ENCODE measurements at places on chromosomes 6 and 20. TPM values are rescaled to one million over a fixed set of nuclear protein-coding genes. Genes with fewer than 3 reads are reported as not detected.

The FANCE gene
- total RNA-seq: 2.6 TPM

The HLA-G gene
- 7.7 TPM for total RNA-seq

The RBM24 gene
- total RNA-seq: not detected

The SPINT3 gene
- total RNA-seq: not detected

The RAD21L1 gene
- total RNA-seq: not detected

The TUBB1 gene
- 18.8 TPM for total RNA-seq

The HMGN3 gene
- total RNA-seq: 65.1 TPM

The C6orf15 gene
- not detected for total RNA-seq

The MMUT gene
- total RNA-seq: 7.2 TPM

DNA sequence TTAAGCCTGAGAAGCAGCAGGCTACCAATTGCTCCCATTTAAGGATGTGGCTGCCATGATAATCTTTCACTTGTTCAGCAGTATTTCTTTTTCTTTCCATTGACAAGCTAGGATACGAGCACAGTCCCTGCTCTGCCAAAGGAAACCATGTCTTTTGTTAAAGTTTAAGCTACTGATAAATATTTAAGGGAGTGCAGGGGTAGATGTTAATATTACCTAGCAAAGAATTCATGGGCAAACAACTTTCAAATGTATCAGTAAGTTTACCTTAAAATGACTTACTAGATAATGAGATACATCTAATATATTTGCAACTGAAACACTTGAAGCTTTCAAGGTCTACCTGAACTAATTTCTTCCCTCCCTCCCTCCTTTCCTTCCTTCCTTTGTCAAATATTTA lies 77.3 kb downstream of the OPN5 start:
- H3K27ac ChIP-seq: no peak overlapping the region
- no peak for DNase-seq
- H3K4me1 ChIP-seq: no peaks in the 10 kb centered on the region
- H3K27me3 ChIP-seq: no peaks in the 10 kb centered on the region
- no peaks in the 10 kb centered on the region for H3K36me3 ChIP-seq
- H3K4me3 ChIP-seq: no peak overlapping the region

- DNase-seq: no peak
- H3K4me1 ChIP-seq: no peaks in the 10 kb centered on the region
- no peaks in the 10 kb centered on the region for H3K27me3 ChIP-seq
Measured at GRCh38 chr6:81969011-81969410, 216.5 kb upstream of the TENT5A start.

- H3K4me3 ChIP-seq: no peak overlapping the region
- no peak for DNase-seq
- H3K27ac ChIP-seq: no peak overlapping the region
- no peaks in the 10 kb centered on the region for H3K36me3 ChIP-seq
- H3K4me1 ChIP-seq: no peaks in the 10 kb centered on the region
Measured at GRCh38 chr6:106017454-106017853, 68.7 kb upstream of the PRDM1 start.

DNA sequence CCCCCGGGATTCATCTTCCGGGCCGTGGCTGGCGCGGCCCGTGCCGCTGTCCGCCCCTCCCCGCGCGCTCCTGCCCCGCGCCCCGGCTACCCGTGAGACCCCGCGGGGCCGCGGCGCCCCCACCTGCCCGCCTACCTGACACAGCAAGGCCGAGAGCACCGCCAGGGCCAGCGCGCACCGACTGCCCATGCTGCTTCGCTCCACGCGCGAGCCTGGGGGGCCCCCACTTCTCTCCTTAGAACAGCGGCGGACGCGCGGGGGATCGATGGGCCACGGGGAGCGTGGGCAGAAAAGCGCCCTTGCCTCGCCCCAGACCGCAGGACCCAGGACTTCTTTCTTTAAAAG lies 955 bp downstream of the DLL1 start:
- H3K36me3 ChIP-seq: peaks cover 12% of the 10 kb centered on the region
- peak overlapping the region; percentile 85 for H3K4me3 ChIP-seq
- no peak overlapping the region for H3K27ac ChIP-seq
- DNase-seq: no peak

- H3K36me3 ChIP-seq: peaks cover 9% of the 10 kb centered on the region
- no peaks in the 10 kb centered on the region for H3K27me3 ChIP-seq
- H3K27ac ChIP-seq: no peak overlapping the region
- no peak overlapping the region for H3K4me3 ChIP-seq
- H3K4me1 ChIP-seq: no peaks in the 10 kb centered on the region
Measured at GRCh38 chr20:21225215-21225947, 77.8 kb upstream of the XRN2 start.

- DNase-seq: no peak
- no peaks in the 10 kb centered on the region for H3K36me3 ChIP-seq
- no peaks in the 10 kb centered on the region for H3K4me1 ChIP-seq
- H3K4me3 ChIP-seq: no peak overlapping the region
Measured at GRCh38 chr6:131015630-131016263, 47.3 kb downstream of the EPB41L2 start.

- H3K36me3 ChIP-seq: no peaks in the 10 kb centered on the region
- H3K27ac ChIP-seq: no peak overlapping the region
- DNase-seq: no peak
Measured at GRCh38 chr20:36408219-36408618, 102.1 kb downstream of the DLGAP4 start.

- no peaks in the 10 kb centered on the region for H3K4me1 ChIP-seq
- H3K27me3 ChIP-seq: no peaks in the 10 kb centered on the region
- H3K36me3 ChIP-seq: no peaks in the 10 kb centered on the region
- H3K27ac ChIP-seq: no peak overlapping the region
Measured at GRCh38 chr20:9441948-9442347, 72.4 kb upstream of the LAMP5 start.

GRCh38 chr6:4759997-4760396 lies 16.2 kb upstream of the CDYL start:
- no peak overlapping the region for H3K27ac ChIP-seq
- DNase-seq: no peak
- H3K4me1 ChIP-seq: no peaks in the 10 kb centered on the region
- H3K27me3 ChIP-seq: peaks cover 2% of the 10 kb centered on the region

DNA sequence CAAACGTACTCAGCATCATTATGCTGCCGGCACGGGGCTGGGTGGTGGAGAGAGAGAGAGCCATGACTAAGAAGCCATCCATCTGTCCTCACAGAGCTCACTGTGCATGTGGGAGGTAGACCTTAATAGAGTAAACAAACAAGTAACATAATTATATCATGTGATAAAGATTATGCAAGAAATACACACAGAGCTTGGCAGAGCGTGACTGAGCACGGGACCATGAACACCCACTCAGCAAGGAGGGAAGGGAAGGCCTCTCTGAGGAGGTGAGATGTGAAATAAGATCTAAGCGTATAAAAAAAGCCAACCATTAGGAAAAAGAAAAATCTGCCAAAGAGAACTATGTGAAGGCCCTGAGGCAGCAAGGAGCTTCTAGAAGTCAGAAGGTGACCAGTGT lies 207.5 kb downstream of the PTPRT start:
- no peak overlapping the region for H3K4me3 ChIP-seq
- no peak overlapping the region for H3K27ac ChIP-seq
- no peaks in the 10 kb centered on the region for H3K36me3 ChIP-seq

GRCh38 chr20:59139998-59140397 lies 23.6 kb upstream of the ZNF831 start:
- H3K36me3 ChIP-seq: no peaks in the 10 kb centered on the region
- H3K4me3 ChIP-seq: no peak overlapping the region
- H3K27ac ChIP-seq: no peak overlapping the region
- H3K27me3 ChIP-seq: no peaks in the 10 kb centered on the region
- no peak for DNase-seq

GRCh38 chr20:40717343-40717865 lies 28.4 kb upstream of the MAFB start:
- no peaks in the 10 kb centered on the region for H3K27me3 ChIP-seq
- H3K36me3 ChIP-seq: no peaks in the 10 kb centered on the region
- no peaks in the 10 kb centered on the region for H3K4me1 ChIP-seq

DNA sequence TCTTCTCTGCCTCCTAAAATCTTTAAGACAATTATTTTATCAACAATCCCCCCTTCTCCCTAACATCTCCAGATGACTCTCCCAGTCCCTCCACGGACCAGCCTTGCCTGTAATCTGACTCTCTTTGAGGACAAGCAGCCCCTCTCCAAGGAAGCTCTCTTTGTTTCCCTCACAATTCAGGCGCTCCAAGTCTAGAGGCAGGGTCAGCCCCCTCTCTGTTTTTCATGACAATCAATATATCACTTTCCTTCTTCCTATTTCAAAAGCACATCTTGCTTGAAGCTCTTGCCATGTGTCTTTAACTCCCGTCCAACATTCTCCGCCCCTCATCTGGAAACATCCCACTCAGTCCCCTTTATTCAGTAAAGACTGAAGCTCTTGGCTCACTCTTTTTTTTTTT lies 393.4 kb upstream of the SULF2 start:
- DNase-seq: no peak
- H3K36me3 ChIP-seq: no peaks in the 10 kb centered on the region
- no peaks in the 10 kb centered on the region for H3K27me3 ChIP-seq
- H3K4me3 ChIP-seq: no peak overlapping the region
- H3K27ac ChIP-seq: no peak overlapping the region

- H3K36me3 ChIP-seq: no peaks in the 10 kb centered on the region
- no peak for DNase-seq
- no peak overlapping the region for H3K27ac ChIP-seq
- no peaks in the 10 kb centered on the region for H3K27me3 ChIP-seq
- H3K4me1 ChIP-seq: no peaks in the 10 kb centered on the region
- no peak overlapping the region for H3K4me3 ChIP-seq
Measured at GRCh38 chr20:7308163-7308562, 540.7 kb downstream of the BMP2 start.

GRCh38 chr20:14561741-14562221 lies 224.4 kb upstream of the FLRT3 start:
- no peak for DNase-seq
- H3K27me3 ChIP-seq: no peaks in the 10 kb centered on the region
- H3K4me1 ChIP-seq: no peaks in the 10 kb centered on the region
- H3K4me3 ChIP-seq: no peak overlapping the region

- H3K27me3 ChIP-seq: no peaks in the 10 kb centered on the region
- no peak for DNase-seq
- H3K4me3 ChIP-seq: no peak overlapping the region
- H3K27ac ChIP-seq: no peak overlapping the region
- H3K4me1 ChIP-seq: peaks cover 12% of the 10 kb centered on the region
- no peaks in the 10 kb centered on the region for H3K36me3 ChIP-seq
Measured at GRCh38 chr20:8205996-8206395, 73.9 kb downstream of the PLCB1 start.

DNA sequence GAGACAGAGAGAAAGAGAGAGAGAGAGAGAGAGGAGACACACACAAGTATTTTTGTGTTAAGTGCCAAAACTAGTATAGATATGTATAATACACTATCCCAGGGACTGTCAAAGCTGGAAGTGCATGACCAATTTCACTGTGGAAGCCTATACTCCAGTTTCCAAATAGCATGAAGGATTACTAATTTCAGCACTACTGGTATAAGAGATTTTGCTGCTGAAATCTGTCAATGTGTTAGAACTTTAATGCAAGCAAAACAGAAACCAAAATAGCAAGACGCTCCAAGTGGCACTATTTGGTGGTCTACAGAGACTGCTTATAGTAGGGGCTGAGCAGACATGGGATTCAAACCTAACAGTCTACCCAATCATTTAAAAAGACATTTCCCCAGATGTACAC lies 284.8 kb downstream of the BTBD9 start:
- no peak for DNase-seq
- H3K27ac ChIP-seq: no peak overlapping the region
- no peaks in the 10 kb centered on the region for H3K4me1 ChIP-seq

DNA sequence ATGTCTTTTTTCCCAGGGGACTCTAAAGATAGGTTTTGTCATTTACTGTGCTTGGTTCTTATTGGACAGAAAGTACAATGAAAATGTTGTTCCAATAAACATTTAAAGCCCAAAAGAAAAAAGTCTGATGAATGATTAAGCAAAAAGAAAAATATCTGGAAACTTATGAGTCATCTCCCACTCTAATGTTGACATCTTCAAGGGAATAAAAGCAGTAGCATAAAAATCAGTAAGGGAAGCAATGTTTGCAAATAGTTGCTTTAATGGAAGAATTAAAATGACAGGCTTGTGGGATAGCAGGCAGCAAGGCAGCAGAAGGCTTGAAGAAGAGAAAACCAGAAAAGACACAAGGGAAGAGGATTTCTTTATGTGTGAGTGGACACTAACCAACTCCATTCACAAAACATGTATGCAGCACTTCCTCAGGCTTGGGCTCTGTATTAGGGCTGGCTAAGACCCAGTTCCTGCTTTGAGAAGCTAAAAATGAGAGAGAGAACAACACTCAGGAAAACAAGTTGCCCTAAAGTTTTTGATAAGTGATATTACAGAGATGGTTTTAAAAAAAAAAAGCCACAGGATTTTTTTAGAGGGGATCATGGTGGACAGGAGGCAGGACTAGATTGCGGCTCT lies 263.2 kb upstream of the NT5E start:
- no peaks in the 10 kb centered on the region for H3K36me3 ChIP-seq
- H3K27me3 ChIP-seq: no peaks in the 10 kb centered on the region
- no peak overlapping the region for H3K27ac ChIP-seq
- H3K4me3 ChIP-seq: no peak overlapping the region

DNA sequence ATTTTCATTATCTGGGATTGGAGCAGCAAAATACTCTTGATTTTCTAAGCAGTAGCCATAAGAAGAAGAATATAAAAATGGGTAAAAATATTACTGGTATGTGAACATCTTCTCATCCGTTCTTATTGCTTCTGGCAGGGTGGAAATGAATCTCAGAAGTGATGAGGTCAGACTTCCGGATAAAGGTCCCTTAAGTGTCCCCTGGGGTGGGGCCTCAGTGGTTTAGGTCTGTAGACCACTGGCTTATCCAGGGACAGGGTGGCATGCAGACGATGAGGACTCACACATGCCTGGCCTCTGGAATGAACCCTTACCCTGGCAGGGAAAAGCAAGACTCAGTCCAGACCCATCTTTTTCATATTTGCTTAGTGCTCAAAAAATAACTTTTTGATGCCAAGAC lies 143.3 kb downstream of the UST start:
- no peak for DNase-seq
- no peaks in the 10 kb centered on the region for H3K36me3 ChIP-seq
- no peaks in the 10 kb centered on the region for H3K4me1 ChIP-seq
- no peak overlapping the region for H3K4me3 ChIP-seq

DNA sequence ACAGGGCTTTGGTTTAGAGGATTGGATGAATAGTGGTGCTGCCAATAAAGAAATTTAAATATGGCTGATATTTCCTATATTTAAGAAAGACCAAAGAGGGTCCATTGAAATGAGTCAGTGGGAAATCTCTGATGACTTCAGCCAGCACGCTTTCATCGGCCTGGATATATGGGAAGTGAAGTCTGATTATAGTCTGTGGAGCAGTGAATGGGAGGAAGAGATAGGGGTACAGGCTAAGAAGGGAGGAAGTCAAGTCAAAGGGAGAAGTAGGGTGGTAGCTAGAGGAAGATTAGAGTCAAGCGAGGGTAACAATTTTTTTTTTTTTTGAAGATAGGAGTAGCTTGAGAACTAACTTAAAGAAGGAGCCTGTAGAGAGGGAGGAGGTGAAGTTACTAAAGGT lies 22.7 kb downstream of the SLC16A10 start:
- no peak for DNase-seq
- no peaks in the 10 kb centered on the region for H3K36me3 ChIP-seq
- no peaks in the 10 kb centered on the region for H3K27me3 ChIP-seq

DNA sequence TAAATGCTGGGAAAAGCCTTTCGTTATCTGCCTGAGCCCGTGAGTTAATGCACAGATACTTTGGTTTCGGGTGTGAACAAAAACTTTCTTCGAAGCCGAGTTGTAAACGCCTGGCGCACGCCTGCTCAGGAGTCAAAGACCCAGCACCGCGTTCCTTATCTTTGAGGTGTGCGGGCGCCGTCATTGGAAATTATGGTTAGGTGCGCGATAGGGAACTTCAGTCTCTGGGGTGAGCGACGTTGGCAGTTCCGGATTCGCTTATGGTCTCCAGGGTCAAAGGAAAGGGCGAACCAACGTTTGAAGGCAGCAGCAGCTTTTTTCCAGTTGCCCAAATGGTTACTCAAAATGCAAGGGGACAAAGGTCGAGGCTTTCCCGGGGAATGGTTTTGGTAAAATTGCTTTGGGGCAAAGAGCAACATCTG lies 853 bp downstream of the SLC22A3 start:
- H3K27ac ChIP-seq: no peak overlapping the region
- H3K4me1 ChIP-seq: peaks cover 3% of the 10 kb centered on the region
- peaks cover 14% of the 10 kb centered on the region for H3K27me3 ChIP-seq
- no peaks in the 10 kb centered on the region for H3K36me3 ChIP-seq

All from natural killer cell (primary cell).